Naive thymus-derived CD8-positive, alpha-beta T cell (primary cell): ENCODE measurements at places on chromosomes 11 and 22.

DNA sequence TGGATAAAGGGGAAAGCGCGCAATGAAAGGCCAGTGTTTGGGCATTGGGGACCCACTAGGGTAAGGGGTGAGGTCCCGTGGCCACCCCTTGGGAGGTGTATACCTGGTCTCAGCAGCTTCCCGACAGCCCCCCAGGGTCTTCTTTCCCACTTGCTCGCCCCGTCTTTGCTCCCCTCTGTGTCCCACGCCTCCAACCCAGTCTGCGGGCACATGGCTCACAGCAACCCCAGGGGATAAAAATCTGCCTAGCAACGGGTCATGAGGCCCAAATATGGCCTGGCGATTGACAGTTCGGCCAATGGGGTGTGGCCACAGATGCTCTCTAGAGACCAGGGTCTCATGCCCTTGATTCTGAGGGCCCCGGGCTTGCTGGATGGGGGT lies 41.6 kb downstream of the AHNAK start:
- DNase-seq: no peak

DNA sequence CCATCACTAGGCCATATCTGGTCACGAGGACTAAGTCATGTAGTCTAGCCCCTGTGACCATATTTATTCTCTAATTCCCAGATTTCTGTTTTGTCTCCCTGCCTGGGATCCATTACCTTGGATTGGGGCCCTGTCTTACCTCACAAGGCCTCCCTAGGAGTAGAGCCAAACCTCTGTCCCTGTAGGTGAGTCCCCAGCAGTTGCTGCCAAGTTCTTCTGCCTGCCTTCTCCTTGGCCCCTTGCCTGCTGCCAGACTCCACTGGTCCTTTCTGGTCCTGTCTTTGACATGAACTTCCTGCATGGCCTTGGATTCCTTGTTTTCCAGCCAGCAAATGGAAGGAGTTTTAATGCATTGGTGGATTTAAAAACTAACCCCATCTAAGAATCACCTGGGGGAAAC lies 35.6 kb upstream of the CADM1 start:
- DNase-seq: no peak

DNA sequence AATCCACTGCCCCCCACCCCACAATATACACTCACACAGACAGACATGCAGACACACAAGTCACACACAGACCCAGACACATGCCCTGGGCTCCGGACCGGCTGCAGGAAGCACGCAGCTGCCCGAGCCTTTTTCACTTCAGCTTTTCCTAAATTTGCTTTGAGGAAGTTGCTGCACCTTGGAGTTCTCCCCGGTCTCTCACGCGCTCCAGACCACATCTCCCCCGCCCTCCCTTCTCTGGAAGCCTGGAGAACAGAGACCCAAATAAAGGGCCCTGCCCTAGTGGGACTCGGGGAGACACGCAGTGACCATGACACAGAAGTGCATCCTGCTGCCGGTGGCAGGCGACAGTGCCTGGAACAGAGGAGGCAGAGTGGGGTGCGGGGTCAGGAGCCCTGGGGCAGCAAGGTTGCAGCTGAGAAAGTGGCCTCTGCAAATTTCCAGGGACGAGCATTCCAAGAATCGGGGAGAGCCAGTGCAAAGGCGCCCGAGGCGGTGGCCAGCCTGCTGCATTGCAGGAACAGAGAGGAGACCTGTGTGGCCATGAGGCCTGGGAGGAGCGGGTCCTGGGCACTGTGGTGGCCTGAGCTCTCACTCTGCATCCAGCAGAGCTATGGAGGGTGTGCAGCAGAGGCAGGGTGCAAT lies 19.1 kb downstream of the RPL3 start:
- no peak for DNase-seq

DNA sequence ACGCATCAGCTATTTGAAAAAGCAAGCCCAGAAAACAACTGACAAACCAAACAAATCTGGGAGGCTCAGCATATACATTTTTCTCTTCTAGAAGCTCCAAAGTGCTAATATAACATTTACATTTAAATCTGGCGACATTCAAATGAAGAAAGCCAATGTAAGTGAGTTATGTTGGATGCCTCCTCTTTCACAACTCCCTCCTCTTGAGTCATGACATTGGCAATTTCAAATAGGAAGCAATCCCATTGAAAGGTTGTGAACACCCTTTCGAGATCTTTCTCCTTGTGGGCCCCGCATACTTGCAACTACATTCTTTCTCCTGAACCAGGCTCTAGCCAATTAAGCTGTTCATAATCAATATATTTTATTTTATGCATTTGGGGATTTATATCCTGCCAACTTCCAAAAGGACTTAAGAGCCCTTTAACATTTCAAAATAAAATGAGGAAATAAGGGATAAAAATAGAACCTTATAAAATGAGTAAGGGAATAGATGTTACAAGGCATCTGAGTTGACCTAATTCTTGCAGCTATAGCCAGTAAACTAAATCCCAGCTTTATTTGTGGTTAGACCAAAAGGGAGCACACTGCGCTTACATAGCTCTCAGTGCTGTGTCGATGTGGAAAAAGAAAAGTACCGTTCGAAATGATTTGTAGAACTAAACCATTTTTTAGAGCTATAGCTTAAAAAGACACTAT lies 129.5 kb upstream of the SESN3 start:
- DNase-seq: no peak

DNA sequence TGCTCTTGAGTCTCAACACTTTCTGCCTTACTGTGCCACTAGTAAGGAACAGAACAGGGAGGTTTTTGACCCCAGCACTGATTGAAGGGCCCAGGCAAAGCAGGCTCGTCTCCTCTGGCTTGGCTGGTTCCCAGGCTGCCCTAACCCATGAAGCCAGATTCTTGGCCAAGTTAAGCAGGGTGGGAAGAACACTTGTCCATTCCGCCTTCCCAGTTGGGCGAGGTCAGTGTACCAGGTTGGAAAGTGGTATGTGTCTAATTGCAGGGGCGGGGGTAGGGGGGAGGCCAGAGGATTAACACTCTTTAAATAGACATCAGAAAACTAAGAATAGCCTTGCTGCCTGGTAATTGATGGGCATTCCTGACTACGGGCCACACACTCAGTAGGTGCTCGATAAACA lies 14.4 kb downstream of the TIMP3 start:
- no peak for DNase-seq

- no peak for DNase-seq
Observed at GRCh38 chr11:11081288-11081687, 223.4 kb upstream of the ZBED5 start.

DNA sequence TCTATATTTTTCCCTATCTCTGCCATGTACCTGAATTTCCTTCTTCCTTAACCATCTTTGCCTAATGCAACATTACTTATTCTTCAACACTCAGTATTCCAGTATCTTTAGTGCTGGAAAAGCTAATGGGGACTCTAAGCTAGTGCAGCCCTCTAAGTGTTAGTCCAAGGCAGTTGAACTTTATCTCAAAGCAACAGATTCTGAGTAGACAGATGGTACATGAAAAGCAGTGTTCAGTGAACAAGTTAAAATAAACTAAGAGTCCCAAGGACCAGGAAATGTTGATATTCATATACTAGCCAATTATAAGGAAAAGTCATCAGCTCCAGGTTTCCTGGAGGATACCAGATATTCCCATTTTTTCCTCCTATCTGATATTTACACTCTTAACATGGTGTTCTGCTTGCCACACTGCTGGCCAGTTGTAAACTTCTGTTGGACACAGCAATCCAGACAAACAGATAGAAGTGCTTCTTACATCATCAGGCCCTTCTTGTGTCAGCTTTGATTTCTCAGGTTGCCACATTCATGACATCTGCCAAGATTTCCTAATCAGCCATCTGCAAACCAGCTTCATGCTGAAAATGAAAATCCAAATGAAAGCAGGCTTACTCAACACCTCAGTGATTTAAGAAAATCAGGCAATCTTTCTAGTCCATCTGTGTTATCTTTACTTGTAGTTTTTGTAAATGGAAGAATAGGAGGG lies 255.9 kb upstream of the POU2AF2 start:
- DNase-seq: no peak

- no peak for DNase-seq
Observed at GRCh38 chr22:31935961-31936635, 8.2 kb upstream of the YWHAH start.

GRCh38 chr11:62443390-62444235 lies 24.8 kb downstream of the SCGB1A1 start:
- DNase-seq: no peak

- no peak for DNase-seq
Observed at GRCh38 chr22:19962909-19963806, 21.5 kb upstream of the TXNRD2 start.

- DNase-seq: no peak
Observed at GRCh38 chr22:46366327-46366731, 30.8 kb downstream of the TRMU start.

GRCh38 chr11:117706322-117706814 lies 90.6 kb downstream of the DSCAML1 start:
- no peak for DNase-seq

- no peak for DNase-seq
Observed at GRCh38 chr11:105598371-105598770, 11.5 kb upstream of the GRIA4 start.
